AG09309 (cell line): ENCODE measurements at places on chromosomes 5 and 9.
A peak's percentile ranks its signal among the peaks of the same experiment; 100 is the strongest.

GRCh38 chr5:17089690-17090089 lies 127.7 kb upstream of the BASP1 start:
- no peak for DNase-seq

DNA sequence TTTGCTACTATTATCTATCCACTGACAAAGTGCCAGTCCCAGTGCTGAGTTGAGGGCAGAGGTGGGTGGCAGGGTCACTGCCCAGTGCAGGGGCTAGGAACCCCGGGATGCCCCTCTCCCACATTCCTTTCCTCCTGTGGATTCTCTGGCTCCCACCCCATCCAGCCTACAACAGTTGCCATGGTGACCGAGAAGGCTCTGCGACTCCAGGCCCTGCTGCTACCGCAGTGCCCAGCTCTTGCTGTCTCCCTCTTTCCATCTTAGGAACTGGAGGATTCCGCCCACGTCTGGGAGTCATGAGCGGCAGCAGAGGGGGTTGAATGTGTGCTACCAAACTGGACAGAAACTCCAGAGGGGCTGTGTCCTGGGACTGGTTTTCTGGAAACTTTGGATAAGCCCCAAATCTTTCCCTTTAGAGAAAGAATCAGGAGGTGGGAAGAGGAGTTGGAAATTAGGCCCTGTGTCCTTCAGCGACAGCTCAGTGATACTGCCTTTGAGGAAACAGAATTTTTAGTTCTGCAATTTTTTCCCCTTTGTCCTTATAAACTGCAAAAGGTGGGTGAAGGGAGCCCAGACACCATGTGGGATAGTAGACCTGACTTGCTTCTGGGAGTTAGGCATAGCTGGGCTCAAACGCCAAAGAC lies 20.7 kb upstream of the C5orf47 start:
- DNase-seq = no peak

DNA sequence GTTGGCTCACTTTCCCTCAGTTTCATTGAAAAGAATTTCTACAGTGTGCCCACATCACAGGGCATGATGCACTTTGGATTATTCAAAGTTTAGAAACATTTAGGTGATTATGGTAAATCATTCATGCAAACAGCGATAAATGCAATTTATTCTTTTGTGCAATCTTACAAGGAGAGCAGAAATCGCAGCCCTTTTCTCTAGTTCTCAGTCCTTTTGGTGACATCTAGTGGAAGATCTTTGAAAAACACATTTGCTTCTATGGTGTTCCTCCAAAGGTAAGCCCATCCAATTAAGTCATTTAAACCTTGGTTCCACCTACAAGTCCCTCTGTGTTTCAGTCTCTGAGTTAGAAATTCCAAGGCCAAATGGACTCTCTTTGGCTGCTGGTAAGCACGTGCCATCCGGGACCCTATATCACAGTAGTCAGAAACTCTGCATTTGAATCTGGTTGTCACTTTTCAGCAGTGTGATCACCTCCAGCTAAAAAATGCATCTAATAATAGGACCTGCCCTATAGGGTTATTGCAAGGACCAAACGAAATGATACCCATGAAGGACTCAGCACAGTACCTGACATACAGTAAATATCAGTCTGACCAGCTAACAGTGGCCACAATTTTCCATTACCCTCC lies 66.4 kb downstream of the MACROH2A1 start:
- no peak for DNase-seq

GRCh38 chr9:23682352-23682751 lies 143.7 kb downstream of the ELAVL2 start:
- DNase-seq = no peak

DNA sequence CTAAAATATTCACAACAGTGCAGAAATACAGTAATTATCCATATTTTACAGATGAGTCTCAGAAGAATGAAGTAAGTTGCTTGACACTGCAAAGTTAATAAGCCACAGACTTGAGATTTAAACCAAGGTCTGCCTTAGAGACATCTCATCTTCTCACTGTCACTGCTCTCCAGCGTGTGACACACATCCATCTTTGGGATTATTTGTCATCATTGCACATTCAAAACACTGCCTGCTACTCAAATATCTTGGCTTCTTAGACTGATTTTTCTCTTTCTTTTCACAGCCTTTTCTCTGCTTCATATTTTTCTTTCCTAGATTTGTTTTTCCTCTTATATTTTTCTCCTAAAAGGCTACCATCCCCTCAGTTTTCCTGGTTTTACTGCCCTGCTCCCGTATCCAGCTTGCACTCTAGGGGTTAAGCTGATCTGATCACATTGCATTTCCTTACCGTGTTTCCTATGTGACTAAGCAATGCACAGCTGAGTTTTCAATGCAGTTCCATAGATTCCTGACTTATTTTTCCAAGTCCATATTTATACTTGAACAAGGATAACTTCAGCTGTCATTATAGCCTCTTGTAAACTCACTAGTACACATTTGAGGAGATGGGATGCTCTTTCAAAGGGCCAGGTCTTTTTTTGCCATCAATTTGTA lies 353.0 kb downstream of the PLK2 start:
- no peak for DNase-seq

DNA sequence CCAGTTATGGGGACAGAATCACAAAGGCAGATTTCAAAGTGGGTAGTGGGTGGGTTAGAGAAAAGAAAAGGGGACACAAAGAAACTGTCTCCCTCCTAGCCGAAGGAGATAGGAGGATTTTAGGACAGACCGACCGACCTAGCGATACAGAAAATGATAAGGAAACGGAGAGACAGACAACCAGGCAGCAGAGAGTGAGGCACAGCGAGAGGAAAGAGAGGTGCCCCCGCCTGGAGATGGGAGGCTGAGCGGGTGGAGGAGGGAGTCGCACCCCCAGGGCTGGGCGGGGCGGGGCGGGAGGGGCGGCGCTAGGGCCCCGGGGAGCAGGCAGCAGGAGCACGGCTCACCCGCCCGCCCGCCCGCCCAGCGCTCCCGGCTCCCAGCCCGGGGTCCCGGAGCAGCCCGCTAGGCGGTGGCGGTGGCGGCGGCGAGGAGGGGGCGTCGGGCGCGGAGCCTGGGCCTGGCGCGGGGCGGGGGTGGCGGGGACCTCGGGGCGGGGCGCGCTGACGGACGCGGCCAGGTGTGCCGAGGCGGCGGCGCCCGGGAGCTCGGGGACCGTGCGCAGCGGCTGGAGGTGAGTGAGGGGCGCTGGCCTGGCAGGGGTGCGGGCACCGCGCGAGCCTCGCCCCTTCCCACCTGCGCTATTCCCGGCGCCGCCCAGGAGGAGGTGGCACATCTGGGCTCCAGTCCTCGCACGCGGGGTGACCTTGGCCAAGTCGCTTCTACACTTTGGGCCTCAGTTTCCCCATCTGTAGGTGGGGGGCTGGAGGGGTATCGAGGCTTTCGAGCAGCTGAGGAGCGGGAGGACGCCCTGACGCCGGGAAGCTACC lies 15.9 kb upstream of the SYNPO start:
- no peak for DNase-seq

- DNase-seq = no peak
Observed at GRCh38 chr5:174553556-174553955, 170.8 kb upstream of the MSX2 start.

GRCh38 chr9:70043689-70044489 lies at the start of gene MAMDC2:
Gene MAMDC2, plus strand, starts transcription at chr9:70043848. Its CDS starts 350 bp downstream, at chr9:70044198.
- no peak for DNase-seq

DNA sequence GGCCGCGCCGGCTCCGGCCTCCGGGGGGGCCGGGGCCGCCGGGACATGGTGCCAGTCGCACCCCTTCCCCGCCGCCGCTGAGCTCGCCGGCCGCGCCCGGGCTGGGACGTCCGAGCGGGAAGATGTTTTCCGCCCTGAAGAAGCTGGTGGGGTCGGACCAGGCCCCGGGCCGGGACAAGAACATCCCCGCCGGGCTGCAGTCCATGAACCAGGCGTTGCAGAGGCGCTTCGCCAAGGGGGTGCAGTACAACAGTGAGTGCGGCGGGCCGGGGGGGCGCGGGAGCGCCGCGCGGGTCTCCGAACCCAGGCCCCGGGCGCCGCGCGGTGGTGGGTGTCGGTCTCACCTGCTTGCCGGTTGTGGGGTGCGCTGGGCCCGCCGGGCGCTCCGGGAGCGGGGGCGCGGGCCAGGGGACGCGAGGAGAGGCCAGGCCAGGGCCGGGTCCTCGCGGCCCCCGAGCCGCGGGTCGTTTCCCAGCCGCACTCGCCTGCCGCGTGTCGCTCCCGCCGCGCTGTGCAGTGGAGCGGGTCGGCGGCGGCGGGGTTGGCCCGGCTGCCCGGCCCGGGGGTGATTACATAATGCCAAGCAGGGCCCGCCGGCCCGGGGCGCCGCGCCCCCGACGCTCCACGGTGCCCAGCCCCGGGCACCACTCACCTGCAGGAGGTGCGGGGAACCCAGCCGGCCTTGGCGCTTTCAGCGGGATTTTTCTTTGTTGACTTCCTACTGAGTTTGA lies 492 bp downstream of the RABL6 start:
- DNase-seq = no peak

DNA sequence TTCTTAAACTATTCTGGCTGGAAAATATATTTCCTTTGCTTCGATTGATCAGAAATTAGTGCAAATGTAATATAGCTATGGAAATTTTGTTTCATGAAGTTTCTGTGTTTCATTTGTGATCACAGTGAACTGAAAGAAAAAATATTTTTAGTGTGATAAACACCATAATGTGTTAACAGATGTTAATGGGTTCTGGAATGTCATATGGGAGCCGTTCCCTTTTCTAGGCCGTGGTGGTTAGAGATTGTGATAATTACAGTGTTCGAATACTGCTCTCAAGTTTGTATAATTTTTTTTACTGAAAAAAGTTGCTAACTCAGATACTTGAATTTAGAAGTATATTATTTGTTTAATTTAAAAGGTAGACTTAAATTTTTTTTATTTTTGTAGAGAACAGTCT lies 19.3 kb downstream of the GAPVD1 start:
- DNase-seq = no peak

DNA sequence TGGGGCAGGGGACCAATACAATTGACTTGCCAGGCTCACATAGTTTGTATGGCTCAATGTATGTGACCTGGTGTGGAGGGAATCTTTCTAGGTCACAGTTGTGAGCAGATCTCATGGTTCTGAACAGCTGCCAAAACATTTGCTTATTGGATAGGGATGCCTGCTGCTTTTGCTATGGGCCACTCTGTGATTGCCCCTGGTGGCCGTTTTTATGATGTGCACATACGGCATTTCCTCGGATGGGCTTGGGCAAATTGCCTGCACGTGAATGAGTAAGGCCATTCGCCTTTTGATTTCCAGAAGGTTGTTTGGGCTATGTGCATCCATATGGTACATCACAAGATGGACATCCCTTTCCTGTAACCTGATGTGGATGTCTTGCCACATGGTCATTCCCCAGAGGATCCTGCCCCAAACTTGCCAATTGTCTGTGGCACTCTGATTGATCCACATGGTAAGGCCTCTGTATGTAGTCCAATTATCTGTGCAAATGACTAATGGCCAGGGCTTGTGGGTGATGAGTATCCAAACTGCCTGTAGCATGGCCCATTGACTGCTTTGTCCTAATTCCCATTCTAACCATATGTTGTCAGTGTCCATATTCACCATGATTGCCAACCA lies 10.7 kb upstream of the SLC22A4 start:
- DNase-seq = no peak

DNA sequence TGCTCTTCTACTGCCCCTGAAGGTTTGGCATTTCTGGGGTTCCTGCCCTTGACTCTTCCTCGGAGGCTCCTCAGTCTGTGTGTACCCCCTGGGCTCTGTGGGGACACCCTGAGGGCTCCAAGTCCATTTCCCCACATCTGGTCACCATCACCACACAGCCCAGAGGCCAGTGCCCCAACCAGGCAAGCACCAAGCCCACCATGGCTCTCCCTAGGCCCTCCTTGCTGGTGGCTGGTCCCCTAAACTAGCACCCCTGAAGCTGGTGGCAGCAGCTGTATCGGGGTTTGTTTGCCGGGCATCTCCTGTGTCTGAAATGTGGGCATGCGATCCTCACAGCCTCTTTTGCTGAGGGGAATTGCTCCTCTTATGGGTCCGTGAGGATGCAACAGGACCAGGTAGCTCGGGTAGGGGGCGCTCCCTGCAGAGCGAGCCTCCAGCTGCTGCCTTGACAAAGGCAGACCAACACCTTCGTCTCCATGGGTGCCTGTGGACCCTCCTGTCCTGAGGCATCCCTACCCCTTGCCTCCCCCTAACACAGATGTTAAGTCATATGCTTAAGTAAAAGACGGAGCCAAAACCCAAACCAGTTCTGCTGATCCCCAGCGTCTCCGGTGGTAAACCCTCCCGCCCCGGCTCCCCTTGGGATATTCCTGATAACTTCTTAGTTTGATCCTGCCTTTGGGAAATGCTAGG lies 138.9 kb upstream of the IRX4 start:
- DNase-seq = no peak

DNA sequence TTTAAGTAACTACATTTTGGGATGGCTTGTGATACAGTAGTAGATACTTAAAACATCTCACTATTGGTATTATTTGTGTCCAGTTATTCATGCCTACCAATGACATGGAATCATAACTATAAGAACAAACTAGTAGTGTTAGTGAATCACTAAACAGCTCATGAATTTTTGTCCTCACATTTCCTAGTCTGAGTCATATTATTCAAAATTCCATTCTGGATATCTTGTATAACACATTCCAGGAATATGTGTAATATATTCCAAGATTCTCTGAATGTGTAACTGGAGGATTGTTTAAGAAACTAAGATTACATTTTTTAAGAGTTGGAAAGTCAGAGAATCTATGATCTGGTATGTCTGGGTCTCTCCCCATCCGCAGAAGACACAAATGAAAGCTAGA lies 565.3 kb upstream of the ZNF608 start:
- peak; percentile 65 for DNase-seq

DNA sequence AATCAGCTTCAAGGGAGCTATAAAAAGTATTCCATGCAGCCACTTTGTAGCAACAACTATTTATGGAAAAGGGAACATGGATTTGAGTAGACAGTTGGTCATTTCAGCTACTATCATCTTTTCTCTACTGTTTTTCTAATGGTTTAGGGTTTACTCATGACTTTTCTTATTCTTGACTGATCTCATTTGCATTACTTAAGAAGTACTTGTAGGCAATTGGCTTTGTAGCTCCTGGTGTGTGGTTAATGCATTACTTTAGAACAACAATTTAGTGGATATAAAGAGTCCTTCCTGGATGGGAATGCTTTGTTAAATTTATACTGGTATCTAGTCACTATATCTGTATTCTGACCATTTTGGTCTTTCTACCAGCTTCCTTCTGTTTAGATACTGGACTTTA lies 59.8 kb upstream of the NTRK2 start:
- no peak for DNase-seq

DNA sequence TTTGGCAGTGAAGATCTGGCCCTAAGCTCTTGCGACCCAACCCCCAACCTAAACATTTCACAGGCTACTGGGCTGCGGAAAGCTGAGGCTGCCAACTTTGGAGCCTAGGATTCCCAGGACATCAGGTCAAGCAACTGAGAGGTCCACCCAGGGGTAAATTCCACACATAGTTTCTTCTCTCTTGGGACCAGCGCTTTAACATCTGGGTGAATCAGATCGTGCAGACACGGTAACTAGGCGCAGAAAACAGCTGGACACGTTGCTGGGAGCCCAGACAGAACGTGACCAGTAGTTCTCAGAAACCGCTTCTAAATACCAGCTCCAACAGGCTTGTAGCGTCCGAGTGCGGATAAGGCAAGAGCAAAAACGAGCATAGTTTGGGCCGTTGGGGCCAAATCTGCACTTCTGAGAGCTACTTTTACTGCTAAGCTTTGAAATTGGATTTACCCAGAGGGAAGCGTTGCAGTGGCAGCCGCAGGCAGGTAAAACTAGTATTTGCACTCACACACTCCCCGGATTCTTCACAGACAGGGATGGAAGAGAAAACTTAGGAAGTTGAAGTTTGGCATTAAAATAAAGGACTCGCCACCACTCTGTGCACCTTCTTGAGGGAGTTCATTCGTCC lies 11.8 kb downstream of the ITGA1 start:
- DNase-seq = peak; percentile 52
